RPMI7951 (cell line): ENCODE measurements at places on chromosomes 5 and 9. TPM values are rescaled to one million over a fixed set of nuclear protein-coding genes. Genes with fewer than 3 reads are reported as not detected.

SARDH gene
- total RNA-seq: 1.8 and 1.9 TPM in 2 replicates

FNBP1 gene
- total RNA-seq: 12.7 and 20.1 TPM in 2 replicates

WHRN gene
- total RNA-seq: 1.4 and 1.7 TPM in 2 replicates

DNA sequence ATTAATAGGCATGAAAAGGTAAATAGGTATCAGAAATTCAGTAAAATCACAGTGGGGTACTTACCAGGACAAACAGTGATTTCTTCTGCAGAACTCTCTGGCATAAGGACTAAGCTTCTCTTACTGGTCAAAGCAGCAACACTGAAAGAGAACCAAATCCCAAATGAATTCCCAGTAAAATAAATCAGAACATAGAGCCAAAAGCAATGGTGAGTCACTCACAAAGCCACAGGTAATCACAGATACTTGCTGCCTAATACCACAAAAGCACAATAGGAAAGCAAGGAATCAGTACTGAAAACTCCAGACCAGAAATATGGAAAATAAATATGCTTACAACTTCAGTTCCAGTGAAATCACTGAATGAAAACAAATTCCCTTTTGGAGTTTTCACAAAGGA lies 50.7 kb downstream of the UIMC1 start:
- no peak for DNase-seq

DNA sequence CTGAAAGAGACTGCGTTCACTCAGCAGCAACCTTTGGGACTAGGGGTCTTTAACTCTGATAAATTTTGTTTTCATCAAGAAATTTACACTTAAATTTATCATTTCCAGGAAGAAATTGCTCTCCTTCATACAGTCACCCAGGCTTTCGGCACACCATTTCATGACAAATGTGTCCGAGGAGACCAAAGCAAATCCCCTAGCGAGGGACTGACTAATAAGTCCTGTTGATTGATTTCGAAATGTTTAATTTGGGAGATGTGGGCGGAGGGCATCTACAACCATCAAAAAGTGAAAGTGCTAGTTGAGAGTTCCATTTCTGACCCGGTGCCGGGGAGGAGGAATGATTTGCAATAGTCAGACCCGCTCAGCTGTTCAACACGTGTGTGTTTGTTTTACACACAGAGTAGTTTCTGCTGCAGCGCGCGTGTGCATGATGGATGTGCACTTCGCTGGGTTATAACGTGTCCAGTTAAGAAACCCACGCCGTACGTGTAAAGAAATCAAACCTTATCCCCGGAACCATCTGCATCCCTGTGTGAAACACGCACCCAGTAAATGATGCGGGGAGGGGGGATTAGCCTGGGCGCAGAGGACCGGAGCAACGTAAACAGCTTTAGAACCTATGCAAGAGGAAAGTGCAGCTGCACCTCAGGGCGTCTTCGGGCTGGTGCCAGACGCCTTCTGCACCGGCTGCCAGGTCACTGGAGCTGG lies 845 bp upstream of the NR4A3 start:
- peak; percentile 72 for DNase-seq

DNA sequence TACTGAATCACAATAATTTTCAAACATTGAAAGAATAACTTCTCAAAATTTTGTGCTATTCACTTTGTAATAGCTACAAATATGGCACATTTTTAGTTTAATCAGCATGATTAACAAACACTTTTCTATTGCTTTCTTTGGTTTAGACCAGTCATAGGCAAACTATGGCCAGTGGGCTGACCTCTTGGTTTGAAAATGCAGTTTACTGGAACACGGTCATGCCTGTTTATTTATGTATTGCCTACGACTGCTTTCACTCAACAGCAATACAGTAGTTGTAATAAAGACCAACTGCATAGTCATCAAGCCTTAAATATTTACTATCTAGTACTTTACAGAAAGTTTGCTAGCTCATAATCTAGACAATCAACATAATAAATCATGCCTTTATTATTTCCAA lies 810.8 kb downstream of the TLE1 start:
- no peak for DNase-seq

- no peak for DNase-seq
Measured at GRCh38 chr5:108919591-108920326, 172.1 kb downstream of the FER start.

- DNase-seq: peak; percentile 90
Measured at GRCh38 chr9:78031893-78032729, 500 bp upstream of the GNAQ start.
